GM19239 (cell line): ENCODE measurements at places on chromosomes 7 and 10.

GRCh38 chr10:10853954-10854353 lies 163.7 kb upstream of the CELF2 start:
- DNase-seq: no peak

DNA sequence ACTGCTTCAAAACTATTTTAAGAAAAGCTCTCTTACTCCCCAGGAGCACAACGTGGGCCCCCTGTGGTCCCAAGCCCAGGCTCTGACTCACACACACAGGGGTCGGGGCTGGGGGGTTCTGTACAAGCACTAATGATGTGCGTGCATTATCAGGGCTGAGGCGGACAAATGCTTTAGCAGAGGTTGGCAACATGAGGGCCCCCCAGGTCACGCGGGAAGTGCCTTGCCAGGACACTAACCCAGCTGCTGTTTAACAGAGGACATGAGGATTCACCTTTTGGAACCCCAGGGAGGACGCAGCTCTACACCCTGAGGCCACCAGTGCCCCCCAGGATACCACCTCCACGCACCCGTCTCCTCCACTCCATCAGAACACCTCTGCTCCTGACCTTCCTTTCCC lies 342.8 kb downstream of the DNAJB6 start:
- DNase-seq: no peak

DNA sequence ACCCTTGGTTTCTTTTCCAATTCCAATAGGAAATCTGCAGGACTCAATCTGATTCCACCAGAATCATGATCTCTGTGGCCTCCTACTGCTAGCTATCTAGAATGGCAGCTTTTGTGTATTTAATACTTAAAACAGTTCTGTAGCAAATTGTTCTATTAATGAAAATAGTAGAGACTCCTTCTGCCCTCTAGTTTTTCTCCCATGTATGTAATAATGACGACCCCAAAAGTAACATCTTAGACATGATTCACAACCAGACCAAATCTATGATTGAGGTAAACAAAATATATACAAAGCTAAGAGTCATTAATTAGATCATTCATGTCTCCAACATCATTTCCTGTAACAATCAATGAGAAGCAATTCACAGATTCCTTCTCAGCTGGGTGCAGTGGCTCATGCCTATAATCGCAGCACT lies 259.1 kb upstream of the MKLN1 start:
- no peak for DNase-seq

DNA sequence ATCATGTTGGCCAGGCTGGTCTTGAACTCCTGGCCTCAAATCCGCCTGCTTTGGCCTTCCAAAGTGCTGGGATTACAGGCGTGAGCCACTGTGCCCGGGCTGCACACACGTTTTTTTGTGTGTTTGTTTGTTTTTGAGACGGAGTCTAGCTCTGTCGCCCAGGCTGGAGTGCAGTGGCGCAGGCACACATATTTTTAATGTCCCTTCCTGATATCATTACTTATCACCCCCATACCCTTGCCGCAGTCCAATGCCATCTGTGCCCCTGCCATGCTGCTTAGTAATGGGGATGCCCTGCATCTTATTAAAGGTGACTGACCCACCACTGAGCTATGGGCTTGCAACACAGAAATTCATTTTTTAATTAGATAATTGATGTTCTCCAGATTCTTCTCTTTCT lies 180.7 kb downstream of the TEX36 start:
- DNase-seq: no peak

GRCh38 chr10:23200997-23201652 lies 9.0 kb downstream of the PTF1A start:
- no peak for DNase-seq

GRCh38 chr7:2299131-2299829 lies 15.0 kb downstream of the SNX8 start:
- peak; percentile 59 for DNase-seq

DNA sequence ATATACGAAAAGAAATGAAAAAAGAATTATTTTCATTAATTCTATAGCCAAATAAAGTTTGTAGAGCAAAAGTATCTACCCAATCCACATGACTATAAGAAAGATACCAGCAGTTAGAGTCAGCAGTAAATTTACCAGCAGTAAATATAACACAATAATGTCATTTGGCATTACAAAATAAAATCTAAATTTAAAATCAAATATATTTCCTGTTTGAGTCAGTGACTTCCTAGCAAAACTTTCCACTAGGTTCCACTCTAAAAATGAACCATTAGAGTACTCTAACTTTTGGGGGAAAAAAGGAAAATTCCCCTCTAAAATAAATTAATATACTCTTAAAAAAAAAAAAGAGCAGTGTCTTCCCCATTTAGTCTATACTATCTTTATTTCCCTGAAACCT lies 144.8 kb downstream of the CPEB3 start:
- no peak for DNase-seq

- no peak for DNase-seq
Observed at GRCh38 chr7:147803151-147803550, 787.4 kb upstream of the C7orf33 start.
